Activated CD4-positive, alpha-beta T cell treated with anti-CD3 and anti-CD28 coated beads for 48 hours (primary cell): ENCODE measurements at places on chromosomes 5 and 9.

- DNase-seq = peak; percentile 42
These were observed 37.0 kb upstream of the LCP2 start for GRCh38 chr5:170334626-170335025.

- DNase-seq = peak; percentile 8
These were observed 800 bp upstream of the KCNN2 start for GRCh38 chr5:114360816-114361723.

- DNase-seq = no peak
These were observed 793 bp upstream of the PKD2L2 start for GRCh38 chr5:137888466-137888862.

- no peak for DNase-seq
These were observed 61.5 kb downstream of the UBE2QL1 start for GRCh38 chr5:6510132-6510531.

DNA sequence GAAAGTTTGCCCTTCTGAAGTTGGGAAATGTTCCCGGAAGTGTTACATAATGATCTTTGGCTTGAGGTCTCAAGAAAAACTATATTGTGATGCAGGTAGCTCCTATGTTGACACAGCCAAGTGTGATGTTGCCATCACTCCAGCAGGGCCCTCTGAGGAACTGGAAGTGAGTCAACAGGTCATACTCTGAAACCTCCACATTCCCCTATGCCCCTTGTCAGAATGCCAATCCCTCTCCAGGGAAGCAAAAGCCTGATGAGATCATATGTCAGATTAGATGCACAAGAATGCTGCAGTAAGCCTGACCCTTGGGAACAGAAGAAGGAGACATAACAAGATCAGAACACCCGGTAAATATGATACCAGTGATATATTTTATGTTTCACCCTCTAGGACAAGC lies 66.8 kb upstream of the ITGA2 start:
- no peak for DNase-seq

- no peak for DNase-seq
These were observed 104.2 kb downstream of the SNX18 start for GRCh38 chr5:54621709-54622108.

GRCh38 chr9:124213396-124213795 lies 44.4 kb upstream of the NEK6 start:
- DNase-seq = no peak

GRCh38 chr9:112111461-112111860 lies 63.6 kb downstream of the SUSD1 start:
- no peak for DNase-seq

DNA sequence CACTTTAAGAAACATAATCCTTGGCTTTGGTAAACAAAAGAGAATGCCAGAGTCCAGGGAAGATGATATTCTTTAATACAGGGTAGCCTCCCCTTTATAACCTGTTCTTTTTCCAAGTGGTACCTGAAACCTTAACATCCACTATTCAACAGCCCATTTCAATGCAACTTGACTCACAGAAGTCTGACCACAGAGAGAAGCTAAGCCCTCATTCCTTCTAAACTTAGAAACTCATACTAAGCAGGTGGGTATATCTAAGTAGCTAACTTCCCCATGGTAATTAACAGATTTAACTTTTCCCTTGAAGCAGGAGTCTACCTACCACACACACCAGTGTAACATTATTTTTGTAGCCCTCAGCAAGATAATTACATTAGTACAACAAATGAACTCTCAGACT lies 91.9 kb downstream of the CEMIP2 start:
- no peak for DNase-seq

- DNase-seq = no peak
These were observed 224.9 kb downstream of the EBF1 start for GRCh38 chr5:158874792-158875191.

DNA sequence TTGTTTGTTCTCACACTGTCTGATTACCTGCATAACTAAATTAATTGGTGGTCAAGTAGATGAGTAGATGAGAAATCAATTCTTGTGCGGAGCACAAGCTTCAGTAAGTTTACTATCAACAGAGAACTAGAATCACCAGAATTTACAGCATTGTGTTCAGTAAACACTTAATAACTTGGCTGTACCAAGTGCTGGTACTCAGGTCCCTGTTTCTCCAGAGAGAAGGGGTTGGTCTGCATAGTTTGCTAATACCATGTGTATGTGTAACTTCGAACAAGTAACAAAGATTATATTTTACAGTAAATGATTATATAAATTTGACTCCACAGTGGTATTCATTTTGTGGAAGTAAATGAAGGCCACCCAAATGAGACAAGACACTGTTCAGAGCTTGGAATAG lies 146.3 kb downstream of the PCSK5 start:
- no peak for DNase-seq

- no peak for DNase-seq
These were observed 22.2 kb upstream of the CMBL start for GRCh38 chr5:10329820-10330481.

GRCh38 chr5:119166026-119166425 lies 95.1 kb downstream of the DMXL1 start:
- DNase-seq = no peak

- no peak for DNase-seq
These were observed 310.5 kb downstream of the PLK2 start for GRCh38 chr5:58149345-58149744.

GRCh38 chr9:70012569-70012968 lies 31.1 kb upstream of the MAMDC2 start:
- no peak for DNase-seq

DNA sequence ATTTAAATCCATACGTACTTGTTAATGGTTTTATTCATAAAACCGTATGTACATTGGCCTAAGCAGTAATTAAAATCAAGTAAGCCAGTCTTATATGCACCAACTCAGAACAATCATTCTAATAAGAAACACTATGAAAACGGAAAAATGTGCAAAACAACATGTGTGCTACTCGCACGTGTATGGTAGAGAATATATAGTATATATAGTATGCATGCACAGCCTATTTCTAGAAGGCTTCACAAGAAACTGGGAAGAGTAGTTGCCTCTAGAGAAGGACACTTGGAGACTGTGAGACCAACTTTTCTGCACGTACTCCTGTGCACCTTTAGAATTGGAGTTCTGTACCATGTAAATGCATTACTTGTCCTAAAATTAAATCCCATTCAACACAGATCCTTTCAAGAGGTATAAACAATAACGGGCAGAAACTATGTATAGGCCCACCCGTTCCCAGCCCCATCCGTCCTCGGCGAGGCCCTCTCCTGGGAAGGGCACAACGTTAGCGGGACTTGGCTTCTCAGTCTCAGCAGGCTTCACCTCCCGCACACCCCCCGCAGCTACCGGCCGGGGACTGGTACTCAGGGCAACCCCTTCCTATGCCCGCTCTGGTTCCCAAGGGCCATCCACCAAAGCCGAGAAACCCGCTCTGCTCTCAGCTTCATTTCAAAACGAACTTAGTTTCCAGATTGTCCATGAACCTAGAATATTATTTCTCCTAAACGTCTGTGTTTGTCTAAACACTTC lies 2.0 kb downstream of the CDC14B start:
- no peak for DNase-seq

DNA sequence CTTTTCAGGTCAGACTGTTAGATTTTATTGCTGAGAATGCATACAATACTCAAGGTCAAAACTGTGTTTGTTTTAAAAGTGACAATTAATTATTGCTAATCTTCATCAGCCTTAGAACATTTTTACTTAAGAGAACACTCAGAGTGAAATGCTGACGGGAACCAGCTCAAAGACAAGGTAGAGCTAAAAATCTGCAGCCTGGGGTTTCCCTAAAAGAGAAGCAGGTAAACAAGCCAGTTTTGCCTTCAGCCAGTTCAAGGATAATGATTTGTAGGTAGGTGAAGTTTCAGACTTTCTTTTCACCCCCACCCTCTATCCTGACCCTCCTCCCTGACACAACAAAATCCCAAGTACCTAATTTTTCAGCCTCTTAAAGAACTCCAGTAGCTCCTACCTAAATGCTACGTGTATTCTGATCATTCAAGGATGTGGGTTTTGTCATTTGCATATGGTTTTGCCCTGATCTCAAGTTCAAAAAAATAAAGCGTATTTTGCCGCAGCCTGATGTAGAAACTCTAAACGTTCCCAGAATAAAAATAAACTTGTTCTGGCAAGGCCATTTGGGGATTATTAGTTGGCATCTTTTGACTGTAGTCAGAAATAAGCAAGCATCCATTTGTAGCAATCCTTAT lies 407.2 kb downstream of the EFNA5 start:
- DNase-seq = no peak
